HFFc6 (cell line): ENCODE measurements at places on chromosomes 5 and 9.

GRCh38 chr5:17330386-17330785 lies 113.0 kb downstream of the BASP1 start:
- no peak for DNase-seq

DNA sequence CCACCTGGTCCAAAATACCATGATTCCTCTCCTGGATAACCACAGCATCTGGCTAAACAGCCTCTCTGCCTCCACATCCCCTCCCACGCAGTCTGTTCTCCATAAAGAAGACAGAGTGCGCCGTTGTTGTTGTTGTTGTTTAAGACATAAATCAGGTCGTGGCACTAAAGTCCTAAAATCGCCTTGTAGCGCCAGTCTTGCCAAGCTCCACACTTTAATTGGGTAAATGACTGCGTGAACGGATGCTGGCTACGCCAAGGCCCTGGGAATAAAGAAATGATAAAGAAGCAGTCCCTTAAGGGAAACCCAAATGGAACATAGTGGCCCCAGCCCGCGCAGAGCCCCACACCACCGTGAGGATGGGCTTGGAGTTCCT lies 364 bp upstream of the SFXN1 start:
- DNase-seq: no peak

DNA sequence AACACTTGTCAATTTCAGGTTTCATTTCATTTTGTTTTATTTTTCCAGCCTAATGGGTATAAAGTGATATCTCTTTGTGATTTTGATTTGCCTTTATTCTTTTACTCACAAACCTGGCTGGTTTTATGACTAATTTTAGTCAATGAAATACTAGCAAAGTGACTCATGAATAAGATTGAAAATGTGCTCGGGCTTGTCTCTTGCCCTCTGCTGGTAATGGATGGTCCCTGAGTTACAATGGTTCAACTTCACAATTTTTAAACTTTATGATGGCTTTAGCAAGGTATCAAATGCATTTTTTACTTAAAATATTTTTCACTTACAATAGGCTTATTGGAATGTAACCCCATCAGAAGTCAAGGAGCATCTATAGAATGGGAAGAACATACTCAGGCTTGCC lies 431.4 kb upstream of the CCNG1 start:
- no peak for DNase-seq

DNA sequence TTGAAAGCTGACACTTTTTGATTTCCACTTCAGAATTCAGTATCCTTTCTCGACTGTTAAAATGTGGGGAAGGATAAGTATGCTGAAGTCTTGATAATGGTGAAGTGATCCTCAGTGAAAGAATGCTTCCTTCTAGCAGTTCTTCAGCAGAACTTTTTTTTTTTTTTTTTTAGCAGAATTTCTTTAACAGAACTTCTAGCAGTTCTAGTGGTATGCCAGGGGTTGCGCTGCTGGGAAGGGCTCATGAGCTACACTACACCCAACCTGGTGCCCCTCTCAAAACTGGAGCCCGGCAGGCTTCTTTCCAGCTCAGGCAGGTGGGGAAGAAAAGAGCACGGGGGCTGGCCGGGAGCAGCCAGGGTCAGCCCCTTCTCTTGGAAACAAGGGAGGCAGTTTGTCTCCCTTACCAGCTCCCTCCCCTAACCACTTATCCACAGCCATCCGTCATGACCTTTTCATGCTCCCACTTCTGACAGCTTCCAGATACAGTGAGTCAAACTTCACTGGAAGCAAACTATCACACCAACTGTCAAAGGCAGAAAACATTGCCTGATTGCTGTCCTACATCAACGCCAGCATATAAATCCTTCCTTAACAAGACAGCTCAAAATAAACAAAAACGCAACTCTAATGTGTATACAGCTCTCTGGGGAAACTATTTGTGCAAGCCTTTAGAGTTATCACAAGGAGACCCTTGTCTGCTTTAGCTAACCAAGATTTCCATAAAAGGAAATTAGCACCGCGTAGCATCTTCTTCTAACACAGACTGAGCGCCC lies 211.5 kb downstream of the GAPVD1 start:
- peak; percentile 33 for DNase-seq

GRCh38 chr5:124812771-124813358 lies 66.4 kb upstream of the ZNF608 start:
- DNase-seq: no peak
